ENCODE measurements at places on chromosomes 1 and 21.

DNA sequence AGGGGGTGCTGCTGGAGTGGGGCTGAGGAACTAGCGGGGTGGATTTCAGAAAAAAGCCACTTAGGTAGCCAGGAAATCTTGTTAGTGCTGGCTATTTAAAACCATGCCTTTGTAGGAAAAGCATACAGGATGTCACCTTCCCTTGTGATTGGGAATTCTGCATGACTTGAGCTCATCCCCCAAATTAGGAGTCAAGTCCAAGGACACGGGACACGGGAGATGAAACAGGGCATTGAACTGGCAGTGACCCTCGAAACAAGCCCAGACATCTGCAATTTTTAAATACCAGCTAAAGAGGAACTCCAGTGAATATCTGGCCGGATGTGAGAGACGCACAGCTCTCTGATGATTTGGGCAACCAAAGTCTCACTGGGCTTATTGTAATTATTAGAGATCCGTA lies 32.8 kb downstream of the C2CD2 start:
- no peak for DNase-seq

DNA sequence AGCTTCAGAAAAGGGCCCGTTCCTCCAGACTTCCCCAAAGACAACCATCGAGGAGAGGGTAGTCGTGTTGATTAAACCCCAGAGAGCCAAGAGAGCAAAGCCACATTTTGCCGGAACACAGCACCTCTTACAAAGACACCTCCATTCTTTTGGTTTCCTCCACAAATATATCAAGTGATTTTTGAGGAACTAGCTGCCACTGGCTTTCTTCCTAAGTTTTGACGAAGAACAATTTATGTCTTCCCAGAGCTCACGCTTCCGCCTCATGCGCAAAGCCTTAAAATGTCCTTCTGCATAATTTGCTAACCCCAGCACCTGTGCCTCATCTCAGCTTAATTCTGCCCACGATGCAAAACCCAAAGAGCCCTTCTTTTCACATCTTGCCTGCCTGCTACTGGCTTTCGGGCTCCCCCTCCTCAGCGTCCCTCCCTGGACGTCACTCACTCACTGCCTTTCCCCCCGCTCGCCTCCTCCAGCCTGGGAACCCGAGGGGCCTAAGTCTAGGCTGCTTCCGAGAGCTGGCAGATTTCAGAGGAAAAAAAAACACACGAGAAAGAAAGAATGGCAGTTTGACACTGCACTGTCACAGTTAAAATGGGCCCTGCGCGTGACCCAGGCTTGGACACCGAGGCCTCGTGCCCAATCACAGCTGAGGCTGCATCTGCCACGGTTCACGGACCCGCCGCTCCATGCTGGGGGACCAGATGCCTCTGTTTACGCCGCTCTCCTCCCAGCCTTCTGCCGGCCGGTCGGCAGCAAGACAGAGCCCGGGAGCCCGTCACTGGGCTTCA lies 77.6 kb upstream of the IFNAR2 start:
- DNase-seq, result no peak

DNA sequence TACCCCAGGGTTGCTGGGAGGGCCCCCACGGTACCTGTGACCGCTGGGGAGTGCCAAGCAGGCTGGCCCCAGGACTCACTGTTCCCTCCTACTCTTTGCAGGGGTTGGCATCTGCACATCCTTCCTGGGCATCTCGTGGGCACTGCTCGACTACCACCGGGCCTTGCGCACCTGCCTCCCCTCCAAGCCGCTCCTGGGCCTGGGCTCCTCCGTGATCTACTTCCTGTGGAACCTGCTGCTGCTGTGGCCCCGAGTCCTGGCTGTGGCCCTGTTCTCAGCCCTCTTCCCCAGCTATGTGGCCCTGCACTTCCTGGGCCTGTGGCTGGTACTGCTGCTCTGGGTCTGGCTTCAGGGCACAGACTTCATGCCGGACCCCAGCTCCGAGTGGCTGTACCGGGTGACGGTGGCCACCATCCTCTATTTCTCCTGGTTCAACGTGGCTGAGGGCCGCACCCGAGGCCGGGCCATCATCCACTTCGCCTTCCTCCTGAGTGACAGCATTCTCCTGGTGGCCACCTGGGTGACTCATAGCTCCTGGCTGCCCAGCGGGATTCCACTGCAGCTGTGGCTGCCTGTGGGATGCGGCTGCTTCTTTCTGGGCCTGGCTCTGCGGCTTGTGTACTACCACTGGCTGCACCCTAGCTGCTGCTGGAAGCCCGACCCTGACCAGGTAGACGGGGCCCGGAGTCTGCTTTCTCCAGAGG lies 6.8 kb downstream of the XKR8 start:
- peak; percentile 10 for DNase-seq

GRCh38 chr1:206760590-206760989 lies 10.0 kb upstream of the IL19 start:
- no peak for DNase-seq

DNA sequence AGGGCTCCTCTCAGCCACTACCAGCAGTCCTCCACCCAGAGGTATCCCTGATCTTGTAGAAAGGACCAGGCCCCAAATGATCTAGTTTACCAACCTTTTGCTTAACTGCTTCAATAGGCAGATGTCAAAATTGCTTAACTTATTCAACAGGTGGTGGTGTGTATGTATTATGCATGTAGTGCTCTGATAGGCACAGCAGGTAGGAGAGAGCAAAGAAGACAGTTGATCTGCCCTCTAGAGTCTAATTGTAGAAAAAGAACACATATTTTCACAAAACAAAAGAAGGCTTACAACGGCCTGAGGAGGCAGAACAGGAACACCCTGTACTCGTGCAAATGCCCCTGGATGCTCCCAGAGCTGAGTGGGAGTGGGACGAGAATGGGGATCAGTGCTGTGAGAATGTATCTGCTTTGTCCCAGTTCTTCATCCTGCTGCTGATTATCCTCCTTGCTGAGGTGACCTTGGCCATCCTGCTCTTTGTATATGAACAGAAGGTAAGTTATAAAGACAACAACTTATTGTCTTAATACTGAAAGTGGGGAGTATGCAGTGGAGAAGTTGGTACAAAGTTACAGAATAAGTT lies 21.1 kb downstream of the CD53 start:
- no peak for DNase-seq

- no peak for DNase-seq
Observed at GRCh38 chr1:245327360-245327759, 172.6 kb downstream of the KIF26B start.

- DNase-seq, result no peak
Observed at GRCh38 chr1:157001304-157001703, 44.2 kb downstream of the ARHGEF11 start.

GRCh38 chr1:89545264-89546038 lies 20.8 kb downstream of the LRRC8B start:
- DNase-seq, result no peak

GRCh38 chr1:153852170-153852569 lies 70.6 kb downstream of the GATAD2B start:
- no peak for DNase-seq

GRCh38 chr1:19384113-19384512 lies 72.0 kb downstream of the SLC66A1 start:
- no peak for DNase-seq

- no peak for DNase-seq
Observed at GRCh38 chr1:64183395-64184002, 19.9 kb upstream of the UBE2U start.

GRCh38 chr1:232109391-232109790 lies 482.8 kb downstream of the DISC1 start:
- no peak for DNase-seq

GRCh38 chr21:45831991-45832740 lies 149.4 kb upstream of the COL6A1 start:
- no peak for DNase-seq

- no peak for DNase-seq
Observed at GRCh38 chr1:29675481-29676263, 439.4 kb downstream of the PTPRU start.
